Islet precursor cell (in vitro differentiated cells): ENCODE measurements at places on chromosomes 13 and 19.

- DNase-seq: no peak
These were observed 28.6 kb upstream of the VSTM2B start for GRCh38 chr19:29497241-29497640.

DNA sequence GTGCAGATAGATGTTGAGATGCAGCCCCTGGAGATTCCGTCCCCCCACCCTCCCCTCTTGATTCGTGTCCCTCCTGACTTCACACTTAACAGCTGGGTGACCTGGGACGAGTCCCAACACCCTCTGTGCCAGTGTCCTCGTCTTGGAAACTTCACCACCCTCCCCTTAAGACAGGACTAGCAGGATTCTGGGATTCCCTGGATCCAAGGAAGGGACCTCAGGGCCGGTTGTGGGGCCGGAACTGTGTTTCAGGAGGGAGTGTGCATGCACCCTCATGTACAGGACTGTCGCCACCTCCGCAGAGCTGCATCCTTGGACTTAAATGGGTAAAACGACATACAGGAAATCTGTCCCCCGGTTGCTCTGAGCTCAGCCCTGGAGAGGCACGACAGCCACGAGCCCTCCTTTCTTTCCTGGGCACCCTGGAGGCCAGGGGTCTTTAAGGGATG lies 990 bp downstream of the MYO9B start:
- DNase-seq: no peak

GRCh38 chr13:98559169-98559568 lies 17.7 kb downstream of the STK24 start:
- no peak for DNase-seq

DNA sequence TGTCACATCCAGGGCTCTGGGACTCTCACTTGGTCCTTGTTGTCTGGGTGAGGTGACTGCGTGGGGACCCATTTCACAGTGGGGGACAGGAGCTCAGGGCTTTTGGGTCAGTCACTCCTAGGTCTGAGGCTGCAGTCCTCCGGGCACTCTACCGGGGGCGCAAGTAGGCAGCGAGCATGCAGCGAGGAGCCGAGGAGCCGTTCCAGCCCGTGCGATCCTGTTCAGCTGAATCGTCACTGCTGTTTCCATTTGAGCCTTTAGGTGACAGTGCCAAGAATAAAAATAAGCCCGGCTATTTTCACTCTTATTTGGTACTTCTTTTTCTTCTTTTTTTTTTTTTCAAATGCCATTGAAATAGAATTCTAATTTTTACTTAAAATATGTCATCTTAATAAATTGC lies 126.5 kb downstream of the ZNF536 start:
- no peak for DNase-seq

DNA sequence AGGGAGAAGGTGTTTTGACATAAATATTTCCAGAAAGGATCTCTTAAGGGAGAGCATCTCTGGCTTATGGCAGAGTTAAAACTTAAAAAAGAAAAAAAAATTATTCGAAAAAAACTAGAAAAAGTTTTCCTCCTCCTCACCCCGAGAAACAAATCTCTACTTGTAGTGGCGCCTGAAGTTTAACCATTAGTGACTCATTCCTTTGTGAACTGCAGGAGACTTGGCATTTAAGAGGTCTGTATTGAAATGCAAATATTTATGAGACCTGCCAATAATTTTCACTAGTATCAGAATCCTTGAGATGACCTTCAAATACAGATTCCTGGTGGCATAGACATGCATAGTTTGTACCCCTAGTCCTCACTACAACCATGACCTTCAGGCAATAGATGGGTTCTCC lies 64.9 kb upstream of the MED4 start:
- no peak for DNase-seq

DNA sequence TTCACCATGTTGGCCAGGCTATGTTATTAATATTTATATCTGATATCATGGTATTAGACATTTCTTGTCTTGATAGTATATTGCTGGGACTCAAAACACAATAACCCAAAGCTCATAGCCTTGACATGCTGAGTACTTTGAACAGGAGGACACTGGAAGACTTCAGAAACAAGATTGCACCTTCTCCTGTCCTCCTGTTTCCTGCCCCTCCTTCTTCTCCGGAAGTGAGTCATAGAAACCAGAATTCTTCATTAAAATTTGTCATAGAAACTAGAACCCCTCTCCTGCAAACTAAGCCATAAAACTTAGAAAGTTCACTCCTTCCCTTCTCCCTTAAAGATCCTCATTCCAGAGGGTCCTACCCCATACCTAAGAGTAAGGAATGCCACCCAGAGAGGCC lies 400.2 kb downstream of the SLITRK5 start:
- peak; percentile 69 for DNase-seq

GRCh38 chr13:98144801-98145350 lies 2.0 kb downstream of the FARP1 start:
- peak; percentile 67 for DNase-seq

DNA sequence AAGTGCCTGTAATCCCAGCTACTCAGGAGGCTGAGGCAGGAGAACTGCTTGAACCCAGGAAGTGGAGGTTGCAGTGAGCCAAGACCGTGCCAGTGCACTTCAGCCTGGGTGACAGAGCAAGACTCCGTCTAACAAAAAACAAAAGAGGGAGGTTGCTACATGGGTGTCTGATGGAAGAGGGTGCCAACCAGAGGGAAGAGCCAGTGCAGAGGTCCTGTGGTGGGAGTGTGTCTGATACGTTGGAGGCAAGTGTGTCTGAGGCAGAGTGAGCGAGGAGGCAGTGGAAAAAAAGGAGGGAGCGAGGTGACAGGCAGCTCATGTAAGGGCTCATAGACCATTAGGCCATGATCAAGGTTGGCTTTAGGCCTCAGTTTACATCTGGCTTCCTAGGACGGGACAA lies 6.8 kb downstream of the PDE4A start:
- DNase-seq: no peak

- DNase-seq: peak; percentile 59
These were observed 102.0 kb downstream of the SLITRK1 start for GRCh38 chr13:83780227-83780626.

DNA sequence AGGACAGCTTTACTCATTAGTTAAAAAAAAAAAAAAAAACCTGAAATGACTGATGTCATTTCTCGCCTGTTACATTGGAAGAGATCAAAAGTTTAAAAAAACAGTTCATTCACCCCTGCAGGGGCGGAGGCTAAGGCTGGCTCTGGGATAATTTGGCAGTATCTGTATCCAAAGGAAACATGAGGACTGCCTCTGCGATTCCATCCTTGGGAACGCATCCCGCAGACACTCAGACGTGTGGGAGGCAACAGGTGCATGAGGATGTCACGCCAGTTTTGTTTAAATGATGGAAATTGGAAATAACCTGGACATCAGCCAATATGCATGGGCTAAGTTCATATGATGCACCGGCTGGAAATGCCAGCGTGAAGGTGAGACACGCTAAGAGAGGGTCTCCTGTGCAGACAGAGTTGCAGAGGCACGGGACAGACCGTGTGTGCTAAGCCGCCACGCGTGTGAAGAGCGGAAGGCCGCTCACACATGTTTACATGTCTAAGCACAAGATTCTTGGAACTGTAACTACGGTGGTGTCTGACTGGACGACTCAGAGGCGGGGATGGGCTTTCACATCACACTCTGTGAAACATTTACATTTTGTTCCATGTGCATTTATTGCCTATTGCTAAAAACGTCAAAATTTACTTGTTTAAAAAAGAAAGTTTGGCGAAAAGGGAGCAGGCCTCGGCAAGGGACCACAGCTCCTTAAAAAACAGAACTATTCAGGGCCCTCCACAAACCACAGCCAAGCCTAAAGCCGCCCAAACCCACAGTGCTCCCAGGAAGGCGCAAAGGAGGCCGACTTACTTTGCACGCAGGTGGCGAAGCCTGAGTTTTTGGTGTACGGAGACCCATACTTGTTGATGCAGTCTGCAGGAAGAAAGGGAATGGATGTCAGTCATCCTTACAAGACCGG lies 17.9 kb downstream of the GAS6 start:
- peak; percentile 40 for DNase-seq

DNA sequence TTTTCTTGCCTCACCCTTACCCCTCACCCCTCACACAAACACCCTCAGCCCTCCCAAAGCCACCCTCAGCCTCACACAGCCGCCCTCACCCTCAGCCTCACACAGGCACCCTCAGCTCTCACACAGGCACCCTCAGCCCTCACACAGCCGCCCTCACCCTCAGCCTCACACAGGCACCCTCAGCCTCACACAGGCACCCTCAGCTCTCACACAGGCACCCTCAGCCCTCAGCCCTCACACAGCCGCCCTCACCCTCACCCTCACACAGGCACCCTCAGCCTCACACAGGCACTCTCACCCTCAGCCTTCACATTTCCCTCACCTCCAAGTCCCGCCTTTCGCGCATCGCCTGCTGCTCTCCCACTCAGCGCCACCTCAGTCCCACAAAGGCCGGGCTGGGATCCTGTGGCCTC lies 287 bp upstream of the ZSCAN22 start:
- DNase-seq: no peak

DNA sequence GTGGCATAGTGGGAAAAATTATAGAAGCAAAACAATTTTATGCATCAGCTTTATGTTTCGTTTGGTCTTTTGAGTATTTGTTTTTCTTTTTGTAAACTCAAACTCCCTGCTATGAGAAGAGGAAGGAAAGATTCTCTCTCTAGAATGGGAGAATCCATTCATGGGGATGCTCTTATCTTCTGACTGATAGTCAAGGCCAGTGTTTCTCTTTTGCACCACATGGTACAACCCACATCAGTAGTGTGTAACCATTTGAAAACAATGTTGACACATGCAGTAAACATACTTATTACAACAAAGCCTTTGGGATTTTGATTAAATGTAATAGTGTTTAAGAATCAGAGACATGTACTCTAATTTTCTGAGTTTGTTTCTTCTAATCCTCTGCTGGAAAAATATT lies 490.5 kb downstream of the MYO16 start:
- DNase-seq: no peak

- DNase-seq: peak; percentile 71
These were observed at the start of gene FAM83E for GRCh38 chr19:48614436-48615230. Gene FAM83E, minus strand, starts transcription at chr19:48615076. Its CDS starts 1,704 bp downstream, at chr19:48613372.

DNA sequence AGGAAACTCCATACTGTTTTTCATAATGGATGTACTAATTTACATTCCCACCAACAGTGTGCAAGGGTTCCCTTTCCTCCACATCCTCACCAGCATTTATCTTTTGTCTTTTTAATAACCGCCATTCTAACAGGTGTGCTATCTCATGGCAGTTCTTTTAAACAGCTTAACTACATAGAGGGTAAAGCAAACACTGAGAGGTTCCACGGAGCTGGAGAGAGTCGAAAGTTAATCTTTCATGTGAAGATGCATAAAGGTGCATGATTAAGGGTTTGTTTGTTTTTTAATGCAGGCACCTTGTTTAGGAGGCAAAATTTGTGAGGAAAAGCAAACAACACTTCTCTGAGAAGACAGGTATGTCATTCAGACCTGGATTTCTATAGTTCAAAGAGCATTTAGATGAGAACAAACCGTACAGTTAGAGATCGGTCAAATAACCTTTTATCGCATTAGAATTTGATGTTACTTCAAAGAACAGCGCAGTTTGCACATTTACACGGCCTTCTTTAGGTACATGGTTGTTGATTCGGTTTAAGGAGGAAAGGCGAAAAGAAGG lies 193.9 kb downstream of the RBM26 start:
- no peak for DNase-seq

GRCh38 chr19:1102407-1103131 lies 1.2 kb upstream of the GPX4 start:
- peak; percentile 94 for DNase-seq

GRCh38 chr13:50846861-50847475 lies 3.5 kb upstream of the DLEU7 start:
- no peak for DNase-seq
